ENCODE measurements at places on chromosomes 3 and 15.

- DNase-seq, result peak; percentile 80
These were observed 18.8 kb upstream of the IQSEC1 start for GRCh38 chr3:13091898-13092611.

- no peak for DNase-seq
These were observed 37.9 kb downstream of the CLK3 start for GRCh38 chr15:74653426-74654102.

GRCh38 chr3:29488922-29489321 lies 208.1 kb downstream of the RBMS3 start:
- no peak for DNase-seq

DNA sequence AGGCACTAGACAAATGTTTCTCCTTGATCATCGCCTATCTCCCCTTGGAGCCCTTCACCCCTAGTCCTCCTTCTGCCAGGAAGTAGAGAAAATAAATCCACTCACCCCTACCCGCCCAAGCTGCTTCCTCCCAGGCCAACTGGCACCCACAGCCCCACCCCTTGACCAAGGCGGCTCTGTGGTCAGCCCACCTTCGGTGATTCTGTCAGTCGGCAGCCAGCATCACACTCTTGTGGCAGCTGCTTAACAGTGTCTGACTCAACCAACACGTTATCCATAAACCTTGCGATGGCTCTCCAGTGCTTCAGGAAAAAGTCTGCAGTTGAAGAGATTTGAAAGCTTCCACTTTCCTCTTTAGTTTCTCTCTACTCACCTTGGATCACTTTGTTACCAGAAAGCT lies 7.6 kb downstream of the SHF start:
- DNase-seq, result no peak

DNA sequence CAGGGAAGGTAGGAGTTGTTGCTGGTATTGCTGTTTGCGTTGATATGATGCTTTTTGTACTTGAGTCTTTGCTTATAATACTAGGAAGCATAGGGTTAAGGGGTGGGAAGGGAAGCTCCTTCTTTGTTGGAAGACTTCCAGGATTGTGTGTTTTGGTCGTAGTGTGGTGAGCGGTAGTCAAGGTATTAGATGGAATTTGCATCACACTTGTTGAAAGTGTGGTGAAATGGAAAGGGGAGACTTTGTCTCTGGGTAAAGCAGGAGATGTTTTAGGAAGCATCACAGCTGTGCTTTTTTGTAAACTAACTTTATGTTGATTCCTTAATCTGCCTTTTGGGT lies 14.9 kb downstream of the IGSF10 start:
- no peak for DNase-seq

- DNase-seq, result no peak
These were observed 49.9 kb downstream of the NEK10 start for GRCh38 chr3:27319304-27319703.

DNA sequence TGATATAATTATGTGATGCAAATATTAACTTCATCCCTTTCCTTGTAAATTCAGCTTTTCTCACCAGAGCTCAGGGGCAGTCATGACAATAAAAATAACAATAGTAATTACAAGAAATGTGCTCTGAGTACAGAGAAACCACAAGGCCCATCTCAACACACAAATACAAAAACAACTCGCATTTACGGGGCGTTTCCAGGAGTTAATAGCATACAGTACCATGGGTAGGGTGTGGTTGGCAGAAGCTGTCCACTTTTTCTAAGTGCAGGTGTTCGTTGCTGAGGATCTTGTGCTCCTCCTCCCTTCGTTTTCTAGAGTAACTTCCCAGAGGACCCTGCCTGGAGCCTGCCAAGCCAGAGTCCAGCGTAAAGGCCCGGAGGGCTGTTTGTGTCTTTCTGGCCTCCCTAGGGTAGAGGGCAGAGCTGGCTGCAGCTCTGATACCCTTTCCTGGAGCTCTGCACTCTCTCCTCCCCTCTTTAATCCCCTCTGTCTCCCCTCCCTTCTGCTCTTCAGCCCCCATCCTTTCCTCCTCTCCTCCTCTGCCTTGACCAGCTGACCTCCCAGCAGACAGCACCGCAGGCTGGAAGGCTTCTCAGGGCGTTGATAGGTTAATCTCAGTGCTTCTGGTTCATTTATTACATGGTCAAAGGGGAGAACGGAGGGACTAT lies 11.4 kb downstream of the SEMA3G start:
- no peak for DNase-seq

DNA sequence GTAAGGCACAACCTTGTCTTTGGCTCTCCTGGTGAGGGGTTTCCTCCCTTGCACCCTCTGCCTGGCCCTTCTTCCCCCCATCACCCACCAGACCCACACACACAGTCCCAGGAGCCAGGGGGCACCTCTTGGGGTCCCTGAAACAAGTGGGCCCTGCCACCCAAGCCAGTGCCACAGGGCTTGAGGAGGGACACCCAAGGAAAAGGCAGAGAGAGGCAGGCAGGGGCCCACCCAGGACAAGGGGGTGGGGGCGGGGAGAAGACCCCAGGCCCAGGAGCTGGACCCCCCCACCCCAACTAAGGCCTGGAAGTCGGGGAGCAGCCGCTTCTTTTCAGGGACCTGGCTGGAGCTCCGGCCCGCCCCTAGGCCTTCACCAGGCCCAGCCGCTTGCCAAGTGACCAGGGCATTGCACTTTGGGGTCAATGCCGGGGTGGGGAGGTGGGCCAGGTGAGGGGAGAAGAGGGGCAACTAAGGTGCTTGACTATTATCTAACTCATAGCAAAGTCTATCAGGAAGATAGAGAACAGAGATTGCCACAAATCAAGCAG lies 88.9 kb downstream of the KCNMB2 start:
- DNase-seq, result no peak

GRCh38 chr15:80503319-80503952 lies 99.3 kb downstream of the ARNT2 start:
- no peak for DNase-seq

GRCh38 chr3:11072631-11073030 lies 80.1 kb downstream of the SLC6A1 start:
- no peak for DNase-seq

- DNase-seq, result no peak
These were observed 161.5 kb downstream of the FEZF2 start for GRCh38 chr3:62211675-62212429.

GRCh38 chr15:74304431-74304830 lies 63.0 kb downstream of the CYP11A1 start:
- no peak for DNase-seq

GRCh38 chr15:31382713-31383045 lies 56.0 kb downstream of the KLF13 start:
- DNase-seq, result no peak

DNA sequence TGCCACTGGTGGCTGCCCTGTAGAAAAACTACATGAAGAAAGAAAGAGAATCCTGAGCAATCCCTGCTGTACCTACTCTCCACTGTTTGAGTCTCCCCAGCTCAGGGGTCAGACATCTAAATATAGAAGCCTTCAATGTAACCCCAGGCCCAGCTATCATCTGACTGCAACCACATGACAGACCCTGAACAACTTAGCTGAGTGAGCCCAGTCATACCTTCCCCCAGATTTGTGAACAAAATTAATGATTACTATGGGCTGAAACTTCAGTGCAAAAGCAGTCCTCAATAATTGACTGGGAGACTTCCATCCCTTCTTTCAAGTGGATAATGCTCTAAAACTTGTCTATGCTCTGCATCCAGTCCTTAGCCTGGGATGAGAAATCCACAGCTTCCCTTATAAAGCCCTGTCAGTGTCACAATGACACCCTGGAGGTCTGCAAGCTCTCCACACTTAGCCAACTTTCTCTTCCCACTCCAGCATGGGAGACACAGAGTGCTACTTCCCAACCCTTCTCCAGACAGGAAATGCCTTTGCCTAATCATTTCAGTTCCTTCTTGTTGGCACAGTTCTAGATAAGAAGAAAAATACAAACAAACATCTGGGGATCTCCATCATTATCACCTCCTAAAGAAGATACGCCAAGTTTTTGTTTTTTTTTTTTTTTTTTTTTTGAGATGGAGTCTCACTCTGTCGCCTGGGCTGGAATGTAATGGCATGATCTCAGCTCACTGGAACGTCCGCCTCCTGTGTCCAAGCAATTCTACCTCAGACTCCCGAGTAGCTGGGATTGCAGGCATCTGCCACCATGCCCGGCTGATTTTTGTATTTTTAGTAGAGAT lies 198.5 kb upstream of the GADL1 start:
- DNase-seq, result no peak

GRCh38 chr15:95152741-95153140 lies 921.4 kb downstream of the MCTP2 start:
- no peak for DNase-seq

DNA sequence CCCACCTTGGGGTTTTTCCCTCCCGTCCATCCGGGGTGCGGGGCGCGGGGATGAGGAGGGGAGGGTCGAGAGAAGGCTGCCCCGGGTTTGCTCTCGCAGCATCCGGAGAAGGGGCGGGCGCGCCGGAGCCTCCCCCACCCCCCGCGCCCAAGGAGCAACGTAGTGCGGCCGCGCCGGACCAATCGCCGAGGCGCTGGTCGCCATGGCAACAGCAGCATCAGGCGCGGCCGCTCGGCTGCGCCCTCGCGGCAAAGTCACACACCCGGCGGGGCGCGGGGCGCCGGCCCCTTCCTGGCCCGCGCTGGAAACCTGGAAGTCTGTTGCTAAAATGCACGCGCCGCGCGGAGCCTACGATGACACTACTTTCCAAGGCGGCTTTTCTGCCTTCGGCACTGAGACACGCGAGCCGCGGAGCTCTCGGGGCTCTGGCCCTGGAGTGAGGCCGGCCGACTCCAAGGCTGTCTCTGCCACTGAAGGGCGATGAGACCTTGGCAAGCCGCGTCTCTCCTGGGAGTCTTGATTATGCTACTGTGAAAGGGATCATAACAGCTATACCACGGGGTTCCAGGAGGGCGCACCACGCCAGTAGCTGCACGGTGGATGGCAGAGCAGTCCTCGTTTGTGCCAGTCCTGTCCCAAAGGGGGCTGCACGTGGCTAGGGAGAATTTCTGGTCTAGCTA lies at the start of gene IQSEC1:
TSS of gene IQSEC1 (minus strand) at position 104 of the 680 bp plus-strand sequence. CDS start 415 bp downstream, outside the sequence.
- peak; percentile 72 for DNase-seq

DNA sequence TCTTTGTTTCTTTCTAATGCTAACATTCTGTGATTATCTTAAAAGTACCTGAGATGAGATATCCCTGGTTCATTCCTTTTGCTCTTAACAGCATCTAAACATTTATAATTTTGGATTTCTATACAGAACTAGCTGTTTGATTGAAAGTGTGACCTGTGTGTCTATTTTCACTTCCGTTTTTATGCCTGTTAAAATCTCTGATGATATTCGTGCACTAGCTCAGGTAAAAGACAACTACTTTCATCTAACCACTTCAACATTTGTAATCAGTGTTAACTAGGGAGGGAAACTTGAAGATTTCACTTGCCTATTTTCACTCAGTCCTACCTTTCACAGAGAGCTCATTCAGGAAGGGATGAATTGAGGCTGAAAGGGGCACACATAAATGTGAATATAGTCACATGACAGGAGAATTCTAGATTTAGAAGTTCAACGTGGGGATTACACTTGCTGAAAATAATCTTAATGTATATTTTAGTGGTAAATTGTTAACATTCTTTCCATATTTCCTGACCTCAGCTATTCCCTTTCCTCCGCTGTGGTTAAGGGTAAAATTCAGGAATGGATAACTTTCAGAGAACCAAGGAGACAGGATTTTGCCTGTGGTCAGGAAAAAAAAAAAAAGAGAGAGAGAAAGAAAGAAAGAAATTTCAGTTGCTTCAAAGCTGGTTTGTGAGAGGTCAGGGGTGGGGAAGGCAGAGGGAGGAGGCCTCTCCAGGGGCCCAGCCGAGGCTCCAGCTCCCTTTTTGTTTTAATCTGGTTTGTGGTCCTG lies 159.8 kb upstream of the TSC22D2 start:
- no peak for DNase-seq

DNA sequence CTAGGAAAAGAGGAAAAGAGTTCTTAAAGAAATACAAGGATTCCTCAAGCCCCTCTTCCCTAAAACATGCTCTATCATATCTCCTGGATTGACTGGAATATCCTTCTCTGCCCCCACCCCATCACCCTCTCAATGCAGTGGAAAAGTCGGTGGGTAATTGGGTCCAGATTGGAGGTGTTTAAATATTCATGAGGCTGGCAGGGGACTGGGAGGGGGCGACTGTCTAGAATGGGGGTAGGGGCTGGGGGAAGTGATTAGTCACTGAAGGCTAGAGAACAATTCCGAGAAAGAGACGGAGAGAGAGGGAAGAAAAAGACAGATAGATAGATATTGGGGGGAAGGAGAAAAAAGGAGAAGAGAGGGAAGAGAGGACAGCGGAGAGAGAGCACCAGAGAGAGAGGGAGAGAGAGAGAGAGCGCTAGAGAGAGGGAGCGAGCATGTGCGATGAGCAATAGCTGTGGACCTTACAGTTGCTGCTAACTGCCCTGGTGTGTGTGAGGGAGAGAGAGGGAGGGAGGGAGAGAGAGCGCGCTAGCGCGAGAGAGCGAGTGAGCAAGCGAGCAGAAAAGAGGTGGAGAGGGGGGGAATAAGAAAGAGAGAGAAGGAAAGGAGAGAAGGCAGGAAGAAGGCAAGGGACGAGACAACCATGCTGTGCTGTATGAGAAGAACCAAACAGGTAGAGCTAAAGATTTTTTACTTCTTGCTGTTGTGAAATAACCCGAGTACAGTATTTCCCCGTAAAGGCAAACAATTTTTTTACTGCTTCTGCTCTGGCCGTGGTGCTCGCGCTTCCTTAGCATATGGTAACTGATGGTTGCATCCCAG lies at the start of gene GAP43:
TSS of gene GAP43 (plus strand) at position 467 of the 825 bp plus-strand sequence. CDS start at position 647, 180 bp downstream.
- peak; percentile 34 for DNase-seq

- DNase-seq, result peak; percentile 3
These were observed 130.2 kb upstream of the SGO1 start for GRCh38 chr3:20316238-20316637.

- no peak for DNase-seq
These were observed 14.7 kb upstream of the SYNM start for GRCh38 chr15:99090011-99090699.

DNA sequence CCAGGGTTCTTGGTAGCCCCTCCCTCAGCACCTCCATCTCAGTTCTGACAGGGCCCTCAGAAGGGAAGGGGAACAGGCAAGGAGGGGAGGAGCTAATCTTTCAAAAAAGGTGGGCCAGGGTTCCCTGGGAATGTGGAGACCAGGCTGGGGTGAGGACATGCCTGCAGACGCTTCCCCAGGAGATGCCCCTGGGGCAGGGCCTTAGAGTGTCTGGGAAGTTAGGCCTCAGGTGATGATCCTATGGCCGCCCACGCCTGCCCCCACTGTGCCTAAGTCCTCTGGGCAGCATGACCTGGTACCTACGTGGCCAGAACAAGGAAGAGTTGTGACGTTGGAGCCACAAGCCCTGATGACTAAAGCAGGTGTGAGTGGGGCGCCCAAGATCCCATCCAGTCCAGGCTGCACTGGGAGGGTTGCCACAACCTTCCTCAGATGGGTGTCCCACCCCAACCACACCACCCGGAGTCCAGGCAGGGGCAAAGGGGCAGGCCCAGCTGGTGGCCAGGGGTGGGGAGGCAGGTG lies 3.9 kb upstream of the SEMA3B start:
- no peak for DNase-seq

DNA sequence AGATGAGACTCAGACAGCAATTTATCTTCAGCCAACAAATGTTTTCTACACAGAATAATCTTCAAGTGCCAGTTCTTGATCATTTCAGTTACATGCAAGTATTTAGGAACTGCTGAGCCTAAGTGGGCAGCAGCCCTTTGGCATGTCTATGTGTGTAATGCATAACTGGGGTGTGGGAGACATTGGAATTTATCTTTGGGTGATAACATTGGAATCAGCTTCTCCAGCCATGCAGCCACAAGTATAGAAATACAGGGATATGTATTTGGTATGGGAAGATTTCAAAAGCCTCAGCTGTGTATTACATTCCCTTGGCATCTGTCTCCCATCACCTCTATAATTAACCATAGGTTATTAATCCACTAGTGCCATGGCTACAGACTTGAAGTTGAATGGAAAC lies 63.4 kb upstream of the FOXP1 start:
- no peak for DNase-seq

- peak; percentile 59 for DNase-seq
These were observed 94.0 kb upstream of the LRRN1 start for GRCh38 chr3:3705090-3705775.

- no peak for DNase-seq
These were observed 12.9 kb downstream of the CRABP1 start for GRCh38 chr15:78353093-78353492.

Data from anterior cingulate cortex (tissue), 58 donors.